K562 (cell line): ENCODE measurements at places on chromosomes 1 and 21.

- DNase-seq: no peak
Observed at GRCh38 chr1:19325958-19326747, 14.0 kb downstream of the SLC66A1 start.

GRCh38 chr1:2145946-2146835 lies 48.4 kb downstream of the FAAP20 start:
- DNase-seq: no peak

GRCh38 chr1:153344718-153345025 lies 4.0 kb downstream of the PGLYRP4 start:
- no peak for DNase-seq

GRCh38 chr1:94503153-94503552 lies 38.4 kb downstream of the F3 start:
- DNase-seq: no peak

DNA sequence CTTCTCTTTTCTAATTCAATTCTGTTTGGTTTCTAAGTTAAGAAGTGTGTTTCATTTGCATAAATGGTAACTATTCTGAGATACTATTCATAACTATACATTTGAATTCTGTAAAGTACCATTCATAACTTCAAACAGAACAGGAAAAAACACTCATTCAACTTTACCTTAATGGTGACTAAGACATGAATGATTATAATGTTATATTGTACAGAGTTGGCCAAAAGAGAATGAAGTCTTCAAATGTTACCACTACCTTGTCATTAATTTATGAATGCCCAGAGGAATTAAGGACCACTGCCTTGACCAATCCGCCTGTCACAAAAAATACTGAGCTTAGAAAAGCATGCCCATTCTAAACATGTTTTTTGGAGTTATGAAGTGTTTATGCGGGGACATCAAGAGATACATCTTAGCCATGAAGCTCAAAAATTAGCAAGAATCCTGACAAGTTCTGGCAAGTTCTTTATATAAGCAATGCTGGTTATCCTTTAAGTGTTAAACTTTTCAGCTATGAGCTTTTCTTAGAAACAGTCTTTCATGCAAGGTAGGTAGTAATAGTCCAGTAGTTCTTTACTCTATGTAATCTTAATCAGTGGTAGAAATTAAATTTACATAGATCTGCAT lies 7.9 kb downstream of the WASF2 start:
- no peak for DNase-seq

- DNase-seq: no peak
Observed at GRCh38 chr1:66088787-66089186, 296.1 kb downstream of the PDE4B start.

- DNase-seq: no peak
Observed at GRCh38 chr1:245901565-245901964, 605.5 kb downstream of the SMYD3 start.

DNA sequence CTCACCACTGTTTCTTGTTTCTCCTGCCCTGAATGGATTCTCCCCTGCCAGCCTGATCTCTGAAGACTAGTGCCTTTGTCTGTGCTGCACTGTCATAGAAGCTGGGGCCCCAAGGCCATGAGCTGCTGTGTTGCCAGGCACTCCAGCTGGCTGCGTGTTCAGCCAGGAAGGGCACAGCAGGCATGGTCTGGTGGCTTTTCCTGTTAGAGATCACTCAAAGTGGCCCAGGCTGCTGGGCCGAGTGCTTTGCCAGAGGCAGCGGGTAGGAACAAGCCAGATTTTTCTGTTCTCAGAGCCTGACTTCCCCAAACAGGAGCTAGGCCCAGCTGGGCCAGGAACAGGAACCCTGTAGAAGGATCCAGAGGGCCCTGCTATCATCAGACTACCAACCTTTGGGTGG lies 5.2 kb downstream of the ADPRS start:
- no peak for DNase-seq
